ENCODE measurements at places on chromosomes 5 and 9.
A peak's percentile ranks its signal among the peaks of the same experiment; 100 is the strongest.

DNA sequence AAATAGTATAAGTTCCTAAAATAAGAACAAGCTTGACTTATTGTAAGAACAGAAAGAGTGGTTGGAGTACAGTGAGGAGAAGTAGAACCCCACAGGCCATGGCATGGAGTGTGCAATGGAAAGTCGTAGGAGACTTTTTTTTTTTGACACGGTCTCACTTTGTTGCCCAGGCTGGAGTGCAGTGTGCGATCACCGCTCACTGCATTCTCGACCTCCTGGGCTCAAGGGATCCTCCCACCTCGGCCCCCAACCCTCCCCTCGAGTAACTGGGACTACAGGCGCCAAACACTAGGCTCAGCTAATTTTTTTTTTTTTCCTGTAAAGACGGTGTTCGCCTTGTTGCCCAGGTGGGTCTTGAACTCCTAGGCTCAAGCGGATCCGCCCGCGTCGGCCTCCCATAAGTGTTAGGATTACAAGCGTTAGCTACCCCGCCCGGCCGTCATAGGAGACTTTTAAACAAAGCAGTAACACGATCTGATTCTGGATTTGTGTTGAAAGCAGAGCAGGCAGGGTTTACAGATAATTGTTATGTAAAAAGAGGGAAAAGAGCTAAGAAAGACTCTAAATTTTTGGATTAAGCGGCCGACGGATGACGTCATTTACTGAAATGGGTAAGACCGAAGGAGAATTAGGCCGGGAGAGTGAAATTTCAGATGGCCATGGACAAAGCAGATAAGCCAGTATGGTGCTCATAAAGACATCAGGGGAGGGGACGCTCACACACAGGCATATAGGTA is 752 bp downstream of the TSTD2 start:
- no peak for DNase-seq

DNA sequence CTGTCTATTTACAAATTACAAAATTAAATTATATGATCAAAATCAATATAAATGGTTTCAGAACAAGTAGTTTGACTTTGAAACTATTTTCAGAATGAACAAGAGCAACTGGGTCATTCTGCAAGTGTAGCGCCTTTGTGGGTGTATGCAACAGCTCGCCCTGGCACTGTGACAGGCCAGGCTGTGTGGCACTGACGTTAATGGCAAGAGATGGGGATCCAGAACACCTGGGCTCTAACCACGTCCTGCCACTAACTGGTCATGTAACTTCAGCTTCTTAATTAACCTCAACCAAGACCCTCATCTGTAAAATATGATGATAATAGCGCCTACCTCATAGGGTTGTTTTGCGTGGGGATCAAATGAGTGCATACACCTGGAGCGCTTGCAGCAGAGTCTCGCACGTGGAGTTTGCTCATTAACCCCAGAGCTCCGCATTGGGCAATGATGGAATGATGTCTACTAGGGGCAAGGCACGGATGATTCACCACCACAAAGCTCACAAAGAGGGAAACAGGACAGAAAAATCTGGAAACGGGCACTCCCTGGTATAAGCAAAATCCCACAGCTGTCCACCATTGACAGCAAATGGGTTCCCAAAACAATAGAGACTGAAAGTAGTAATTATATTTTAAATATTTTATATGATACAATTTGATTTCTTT is 639.4 kb downstream of the SEMA5A start:
- DNase-seq: no peak

DNA sequence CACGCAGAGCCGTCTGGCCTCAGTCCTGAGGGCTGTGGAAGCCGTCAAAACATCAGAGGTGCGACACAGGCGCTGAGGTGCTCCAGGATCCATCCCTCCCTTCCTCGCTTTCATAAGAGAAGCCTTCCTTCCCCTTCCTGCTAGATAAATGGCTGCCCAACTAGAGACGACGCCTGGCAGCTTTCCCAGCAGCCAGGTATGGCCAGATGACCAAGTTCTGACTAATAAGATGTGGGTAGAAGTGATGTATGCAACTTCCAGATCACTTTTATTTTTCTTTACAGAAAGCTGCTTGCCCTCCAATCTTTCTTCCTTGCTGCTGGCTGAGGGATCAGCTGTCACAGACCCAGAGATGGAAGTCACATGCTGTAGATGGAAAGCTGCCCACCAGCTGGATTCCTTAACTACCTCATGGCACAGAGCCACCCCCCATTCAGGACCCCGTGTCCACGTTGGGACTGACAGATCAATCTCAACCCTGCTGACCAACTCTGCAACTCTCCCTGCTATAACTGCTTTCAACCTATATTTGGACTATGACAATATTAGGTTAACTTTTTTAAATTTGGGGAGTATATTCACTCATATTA is 8.8 kb downstream of the MAPK9 start:
- no peak for DNase-seq

DNA sequence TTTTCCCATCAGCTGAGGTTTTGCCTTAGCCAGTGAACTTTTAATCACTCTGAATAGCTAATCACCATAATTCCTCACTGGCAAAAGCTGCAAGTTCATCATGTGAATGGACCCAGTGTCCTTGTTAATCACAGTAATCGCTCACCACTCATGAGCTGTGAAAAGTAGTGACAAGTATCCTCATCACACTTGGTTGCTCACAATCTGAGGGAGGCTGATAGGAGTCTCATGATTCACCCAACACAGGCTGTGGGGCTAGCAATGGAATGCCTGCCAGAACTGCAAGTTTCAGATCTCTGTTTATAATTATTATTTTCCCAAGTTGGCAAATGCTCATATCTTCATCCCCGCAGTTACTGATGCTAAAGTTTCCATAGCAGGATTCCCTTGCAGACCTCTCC is 467.2 kb downstream of the KIF4B start:
- no peak for DNase-seq

- DNase-seq: no peak
Observed at GRCh38 chr9:89466451-89467277, 31.2 kb downstream of the SEMA4D start.

GRCh38 chr5:1476181-1476966 is 31.1 kb upstream of the SLC6A3 start:
- DNase-seq: no peak

DNA sequence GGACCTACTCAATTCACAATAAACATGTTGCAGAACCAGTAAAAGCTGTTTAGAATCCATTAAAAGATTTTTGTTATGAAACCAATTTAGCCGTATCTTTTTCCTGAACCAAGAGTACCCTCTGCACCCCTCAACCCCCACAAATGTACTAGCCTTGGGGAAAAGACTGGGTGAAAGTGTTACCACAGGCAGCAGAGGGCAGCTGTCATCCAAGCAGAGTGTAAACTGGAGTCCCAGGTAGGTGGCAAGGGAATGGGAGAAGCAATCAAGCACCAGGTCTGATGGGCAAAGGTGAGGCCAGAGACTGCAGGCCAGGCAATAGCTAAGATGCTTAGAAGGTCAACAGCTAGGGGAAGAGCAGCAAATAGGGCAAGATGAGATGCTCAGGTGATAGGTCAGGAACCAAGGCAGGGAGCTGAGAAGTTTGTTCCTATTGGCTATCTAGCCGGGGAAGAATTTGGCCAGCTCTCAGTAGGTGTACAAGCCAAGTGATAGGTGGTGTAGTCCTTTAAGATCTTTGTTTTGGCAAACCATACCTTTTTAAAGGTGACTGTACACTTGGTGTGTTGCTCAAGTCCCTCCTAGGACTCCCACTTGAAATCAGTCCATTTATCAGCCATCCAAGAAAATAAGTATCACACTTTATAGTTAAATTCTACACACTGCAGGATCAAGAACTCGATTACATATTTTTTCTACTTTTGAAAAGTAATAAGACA is 77.8 kb upstream of the CCDC112 start:
- DNase-seq: no peak

- no peak for DNase-seq
Observed at GRCh38 chr5:90472783-90473395, 1.7 kb downstream of the MBLAC2 start.

- no peak for DNase-seq
Observed at GRCh38 chr9:70683841-70684240, 269.4 kb upstream of the KLF9 start.

GRCh38 chr9:32251539-32251938 is 132.9 kb upstream of the ACO1 start:
- peak; percentile 25 for DNase-seq

DNA sequence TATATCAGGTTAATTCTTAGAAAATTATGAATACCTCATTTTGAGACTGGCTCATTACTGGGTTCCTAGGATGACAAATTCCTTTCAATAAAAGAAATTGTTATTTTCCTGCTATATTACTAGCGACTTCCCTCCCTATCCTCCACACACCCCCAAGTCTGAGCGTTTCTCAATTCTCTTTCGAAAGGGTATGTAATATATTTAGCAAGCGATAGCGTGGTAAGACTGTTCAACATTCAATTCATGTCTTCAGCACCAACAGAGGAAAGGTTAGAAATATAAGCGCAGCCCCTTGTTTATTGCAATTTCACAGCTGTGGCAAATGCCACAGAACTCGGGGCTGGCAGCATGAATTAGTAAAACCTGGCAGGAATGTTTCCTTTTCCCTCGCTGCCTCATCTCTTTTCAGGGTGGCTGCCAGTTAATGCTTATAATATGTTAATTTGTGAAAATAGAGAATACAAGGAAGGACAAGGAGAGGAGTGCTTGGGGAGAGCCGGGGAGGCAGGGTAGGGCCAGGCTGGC is 152.7 kb upstream of the TBCA start:
- no peak for DNase-seq

Data from GM19239 (cell line).